ENCODE measurements at places on chromosomes 12 and 14. TPM values are rescaled to one million over a fixed set of nuclear protein-coding genes. Genes with fewer than 3 reads are reported as not detected.

- no peak for DNase-seq
Observed at GRCh38 chr12:129659961-129660622, 243.7 kb downstream of the TMEM132D start.

- no peak for DNase-seq
Observed at GRCh38 chr12:55847033-55847432, 4.3 kb upstream of the MMP19 start.

DNA sequence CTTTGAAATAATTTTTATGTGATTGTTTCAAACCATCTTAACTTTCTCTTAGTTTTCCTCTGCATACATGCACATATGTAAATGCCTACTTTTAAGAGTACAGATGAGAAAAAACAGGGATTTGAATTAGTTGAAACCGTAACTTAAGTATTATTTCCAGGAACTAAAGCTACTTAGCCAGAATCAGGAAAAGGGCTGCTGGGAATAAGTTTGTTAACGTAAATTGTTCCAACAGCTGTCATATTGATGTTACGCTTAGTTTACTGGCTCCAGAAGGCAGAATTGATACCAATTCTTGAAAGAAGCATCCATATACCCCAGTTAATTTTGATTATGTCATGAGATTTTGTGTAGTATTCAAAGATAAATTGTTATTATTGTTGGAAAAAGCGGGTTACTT is 17.9 kb upstream of the KLRF1 start:
- DNase-seq: no peak

DNA sequence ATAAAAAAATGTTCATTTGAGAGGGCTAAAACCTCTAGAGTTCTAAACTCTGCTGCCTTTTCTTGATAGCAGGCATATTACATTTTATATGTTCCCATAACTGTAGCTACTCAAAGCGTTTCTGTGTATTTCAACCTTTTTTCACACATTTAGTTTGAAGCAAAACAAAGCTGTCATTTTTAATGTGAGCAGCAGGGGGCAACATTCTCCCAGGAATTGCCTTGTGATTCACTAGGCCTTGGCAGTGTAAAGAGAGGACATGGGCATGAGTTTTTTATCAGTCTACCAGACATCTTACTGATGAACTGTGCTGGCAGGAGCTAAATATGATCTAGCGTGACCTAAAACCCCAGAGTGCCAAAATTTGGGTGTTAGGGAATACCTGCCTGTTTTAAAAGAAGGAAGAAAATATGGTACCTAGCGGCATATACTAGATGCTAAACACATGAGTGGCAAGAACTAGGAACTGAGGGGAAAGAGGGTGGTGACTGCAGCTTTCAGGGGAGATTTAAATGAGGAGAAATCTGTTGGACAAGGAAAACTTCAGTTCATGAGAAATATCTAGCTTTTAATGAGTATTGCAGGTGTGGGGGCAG is 65.3 kb downstream of the IFT43 start:
- no peak for DNase-seq

GRCh38 chr14:74593241-74593953 is 18.6 kb downstream of the LTBP2 start:
- DNase-seq: no peak

GRCh38 chr12:11834104-11834812 is 184.8 kb downstream of the ETV6 start:
- no peak for DNase-seq

The SNRPF gene
- 30.7 TPM for total RNA-seq

DNA sequence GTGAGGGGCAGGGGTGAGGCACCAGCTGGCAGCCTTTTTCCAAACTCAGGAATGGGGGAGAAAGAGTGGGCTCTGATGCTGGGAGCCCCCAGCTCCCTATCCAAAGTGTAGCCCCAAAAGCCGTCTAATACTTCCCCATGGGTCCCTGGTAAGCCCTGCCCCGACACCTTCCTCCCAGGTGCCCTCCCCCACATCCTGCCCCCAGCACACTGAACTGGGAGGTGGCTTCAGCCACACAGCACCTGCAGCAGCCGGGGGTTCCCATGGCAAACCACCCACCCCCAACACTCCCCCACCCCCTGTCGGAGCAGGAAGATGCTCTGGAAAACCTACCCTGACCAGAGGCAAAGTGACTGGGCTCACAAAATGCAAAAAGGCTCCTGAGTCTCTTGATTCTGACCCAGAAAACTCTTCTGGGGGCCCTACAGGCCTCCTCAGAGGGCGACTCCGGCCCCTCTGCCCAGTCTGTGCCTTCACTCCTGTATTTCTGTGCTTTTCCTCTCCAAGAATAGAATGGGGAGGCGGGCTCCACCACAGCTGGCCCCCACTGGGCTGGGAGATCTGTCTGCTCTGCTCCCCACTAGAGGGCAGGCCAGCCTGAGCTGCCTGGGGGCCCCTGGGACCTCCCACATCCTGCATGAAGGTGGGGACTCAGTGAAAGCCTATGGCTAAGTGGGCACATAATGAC is 81.6 kb downstream of the ITPK1 start:
- peak; percentile 77 for DNase-seq

DNA sequence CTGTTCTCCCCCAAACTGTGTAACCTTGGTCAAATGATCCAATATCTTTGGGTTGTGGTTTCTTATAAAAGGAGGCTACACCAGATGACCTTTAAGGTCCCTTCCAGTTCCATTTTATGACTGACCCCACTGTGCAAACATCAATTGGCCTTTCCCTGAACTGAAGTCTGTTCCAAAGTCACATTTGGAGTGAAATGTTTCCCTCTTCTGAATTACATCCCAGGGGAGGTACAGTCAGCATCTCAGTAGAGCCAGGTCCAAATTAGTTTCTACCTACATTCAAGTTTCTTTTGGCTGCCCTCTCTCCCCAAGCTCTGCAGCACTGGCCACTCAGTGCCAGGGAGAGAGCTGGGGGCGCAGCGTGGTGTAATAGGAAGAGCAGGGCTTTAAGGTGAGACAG is 34.4 kb downstream of the LIMA1 start:
- DNase-seq: no peak

The KRAS gene
- total RNA-seq: 33.7 TPM

DNA sequence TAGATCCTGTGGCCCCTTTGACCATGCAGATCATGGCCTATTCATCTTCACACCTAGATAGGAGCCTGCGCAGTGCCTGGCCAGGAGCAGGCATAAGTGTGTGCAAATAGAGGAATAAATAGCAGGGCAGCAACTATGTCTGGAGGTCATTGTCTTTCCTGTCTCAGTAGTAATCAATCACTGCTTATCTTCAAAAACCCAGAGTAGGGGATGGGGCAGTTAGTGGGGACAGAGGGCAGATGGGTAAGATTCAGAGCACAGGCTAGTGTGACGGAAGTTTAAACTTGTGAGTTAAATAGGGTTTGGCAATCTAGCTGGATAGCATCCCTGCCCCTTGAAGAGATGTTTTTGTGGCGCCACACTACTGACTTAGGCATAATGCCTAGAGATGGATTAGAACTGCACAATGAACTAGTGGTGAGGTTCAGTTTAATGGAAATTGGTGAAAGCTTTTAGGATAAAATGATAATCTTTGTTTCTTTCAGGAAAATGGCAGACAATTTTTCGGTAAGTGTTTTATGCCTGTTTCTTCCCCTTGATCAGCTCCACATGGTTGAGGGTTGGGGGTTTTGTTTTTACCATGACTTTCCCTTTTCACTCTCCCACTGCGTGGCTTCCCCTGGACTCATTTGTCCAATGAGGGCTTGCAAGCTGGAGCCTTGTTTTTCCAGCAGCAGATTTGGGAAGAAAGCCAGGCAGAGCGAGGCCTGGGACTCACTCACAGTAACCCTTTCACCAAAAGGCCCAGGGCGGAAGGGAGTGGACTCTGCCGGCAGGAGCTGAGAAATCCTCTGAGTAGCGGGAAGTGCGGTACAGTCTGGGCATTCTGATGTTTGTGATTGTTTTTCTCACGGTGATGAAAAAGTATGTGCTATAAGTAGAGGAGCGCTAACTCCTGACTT is 8.1 kb downstream of the LGALS3 start:
- no peak for DNase-seq

- DNase-seq: no peak
Observed at GRCh38 chr12:111408686-111409402, 3.1 kb downstream of the SH2B3 start.

- DNase-seq: no peak
Observed at GRCh38 chr14:94659901-94660300, 47.7 kb downstream of the SERPINA3 start.

The MIA2 gene
- total RNA-seq: 23.2 TPM

DNA sequence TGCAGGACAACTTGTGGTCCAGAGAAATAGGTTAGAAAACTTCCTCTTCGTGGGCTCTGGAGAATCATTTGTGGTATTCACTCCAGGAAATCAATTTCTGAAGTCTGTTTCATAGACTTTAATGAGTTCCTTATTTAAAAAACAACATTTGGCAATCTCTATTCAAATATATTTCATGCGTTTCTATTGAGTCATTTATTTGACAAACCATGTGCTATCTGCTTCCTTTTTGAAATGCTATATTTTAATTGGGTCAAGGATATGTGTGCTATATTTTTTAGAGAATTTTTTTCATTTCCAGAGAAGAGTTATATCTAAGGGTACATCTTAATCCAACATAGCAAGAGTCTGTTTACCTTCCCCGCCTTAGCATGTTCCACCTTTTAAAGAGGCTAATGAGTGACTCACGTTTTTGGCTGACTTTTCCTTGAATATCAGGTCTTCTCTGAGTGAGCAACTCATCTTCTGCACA is 252.4 kb upstream of the EGLN3 start:
- DNase-seq: no peak

- no peak for DNase-seq
Observed at GRCh38 chr14:39033371-39033770, 69.7 kb downstream of the SEC23A start.

DNA sequence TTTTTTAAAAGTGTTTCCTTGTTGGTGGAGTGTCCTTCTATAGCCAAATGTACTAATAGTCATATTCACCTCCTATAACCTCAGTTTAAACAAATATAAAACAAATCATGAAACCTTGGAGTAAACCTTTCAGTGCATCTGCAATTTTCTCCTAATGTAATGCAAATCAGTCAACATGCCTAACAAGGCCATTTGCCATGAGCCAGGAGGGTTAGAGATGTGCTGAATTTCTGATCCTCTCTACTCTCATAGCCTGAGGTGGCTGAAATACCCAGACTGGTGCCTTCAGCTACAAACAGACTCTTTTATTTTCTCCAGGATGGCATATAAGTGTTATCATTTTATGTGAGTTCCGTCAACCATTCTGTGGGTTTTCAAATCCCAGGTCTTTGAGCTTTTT is 908.1 kb downstream of the GALC start:
- no peak for DNase-seq

The MLXIP gene
- 61.0 TPM for total RNA-seq

The LGALS3 gene
- total RNA-seq: 115 TPM

The GALNT16 gene
- total RNA-seq: not detected

DNA sequence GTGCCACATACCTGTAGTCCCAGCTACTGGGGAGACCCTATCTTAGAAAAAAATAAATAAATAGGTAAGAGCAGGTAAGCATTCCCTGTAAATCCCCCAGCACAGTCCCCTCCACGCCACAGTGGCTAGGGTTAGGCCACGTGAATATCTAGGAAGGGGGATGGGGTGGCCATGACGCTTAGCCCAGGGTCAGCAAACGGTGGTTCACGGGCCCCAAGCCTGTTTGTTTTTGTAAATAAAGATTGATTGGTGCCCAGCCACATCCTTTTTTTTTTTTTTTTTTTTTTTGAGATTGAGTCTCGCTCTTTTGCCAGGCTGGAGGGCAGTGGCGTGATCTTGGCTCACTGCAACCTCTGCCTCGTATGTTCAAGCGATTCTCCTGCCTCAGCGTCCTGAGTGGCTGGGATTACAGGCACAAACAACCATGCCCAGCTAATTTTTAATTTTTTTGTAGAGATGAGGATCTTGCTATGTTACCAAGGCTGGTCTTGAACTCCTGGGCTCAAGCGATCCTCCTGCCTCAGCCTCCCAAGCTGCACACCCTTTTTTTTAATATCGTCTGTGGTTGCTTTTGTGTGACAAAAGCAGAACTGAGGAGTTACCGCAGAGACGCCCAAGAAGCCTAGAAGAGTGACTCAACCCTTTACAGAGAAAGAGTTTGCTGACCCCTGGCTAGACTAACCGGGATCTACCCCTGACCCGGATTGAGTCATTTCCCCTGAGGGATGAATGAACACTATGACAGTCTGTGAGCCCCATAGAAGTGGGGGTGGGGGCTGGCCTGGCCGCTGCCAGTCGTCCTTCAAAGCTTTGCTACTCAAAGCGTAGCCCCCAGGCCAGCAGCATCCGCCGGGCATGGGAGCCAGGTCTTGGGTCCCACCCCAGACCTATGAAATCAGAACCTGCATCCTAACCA is 113.7 kb upstream of the NCOR2 start:
- DNase-seq: no peak

The RIMBP2 gene
- not detected for total RNA-seq

The PIK3C2G gene
- total RNA-seq: not detected

DNA sequence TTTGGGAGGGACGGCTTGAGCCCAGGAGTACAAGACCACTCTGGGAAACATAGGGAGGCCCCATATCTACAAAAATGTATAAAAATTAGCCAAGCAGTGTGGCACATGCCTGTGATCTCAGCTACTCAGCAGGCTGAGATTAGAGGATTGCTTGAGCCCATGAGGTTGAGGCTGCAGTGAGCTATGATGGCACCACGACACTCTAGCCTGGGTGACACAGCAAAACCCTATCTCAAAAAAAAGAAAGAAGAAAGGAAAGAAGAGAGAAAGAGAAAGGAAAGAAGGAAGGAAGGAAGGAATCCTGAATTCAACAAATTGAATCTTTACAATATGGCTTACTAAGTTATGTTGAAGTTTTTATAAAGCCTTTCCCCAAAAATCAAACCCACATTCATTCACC is 2.1 kb downstream of the KIF21A start:
- DNase-seq: no peak

The THTPA gene
- total RNA-seq: 14.2 TPM

The INSM2 gene
- total RNA-seq: not detected

- no peak for DNase-seq
Observed at GRCh38 chr14:105034315-105035039, 13.6 kb upstream of the CDCA4 start.

The REM2 gene
- total RNA-seq: 1.2 TPM

DNA sequence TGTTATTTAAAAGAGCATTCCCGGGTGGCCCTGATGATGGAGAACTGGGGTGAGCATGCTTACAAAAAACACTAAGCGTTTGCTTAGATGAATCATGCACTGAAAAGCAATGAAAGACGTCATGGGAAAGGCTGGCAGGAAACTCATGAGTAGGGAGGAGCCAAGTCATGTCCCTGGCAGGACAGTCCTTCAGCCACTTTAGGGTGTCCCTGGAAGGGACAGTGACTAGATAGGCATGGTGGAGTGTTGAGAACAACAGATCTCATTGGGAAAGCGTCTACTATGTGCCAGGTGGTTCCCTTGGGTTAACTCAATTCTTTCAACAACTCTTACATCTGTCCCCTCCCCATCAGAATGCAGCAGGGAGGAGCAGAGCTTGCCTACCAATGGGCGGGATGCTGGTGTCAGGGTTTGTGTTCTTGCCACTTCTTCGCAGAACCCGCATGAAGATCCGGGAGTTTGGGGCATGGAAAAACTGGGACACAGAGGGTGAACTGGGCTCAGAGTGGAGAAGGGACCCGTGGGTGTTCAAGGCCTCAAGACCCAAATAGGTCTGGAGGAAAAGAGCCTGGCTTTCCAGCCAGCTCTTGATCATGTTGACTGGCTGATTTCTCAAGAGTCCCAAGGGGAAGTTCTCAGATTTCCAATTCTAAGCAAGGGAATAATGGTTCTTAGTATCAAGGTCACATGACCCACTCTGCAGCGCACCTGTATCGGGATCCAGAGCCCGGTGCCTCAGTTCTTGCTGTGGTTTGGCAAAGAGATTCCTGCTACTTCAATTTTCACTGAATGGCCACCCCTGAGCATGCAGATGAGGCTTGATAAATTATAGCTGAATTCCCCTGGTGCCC is 653.9 kb upstream of the TBX3 start:
- DNase-seq: no peak
